GM12891 (cell line): ENCODE measurements at places on chromosomes 13 and 19.

- DNase-seq: no peak
These were observed 345.5 kb upstream of the TSHZ3 start for GRCh38 chr19:31694761-31695160.

- DNase-seq: no peak
These were observed 13.8 kb downstream of the DEDD2 start for GRCh38 chr19:42203700-42204099.

- no peak for DNase-seq
These were observed 89.8 kb downstream of the ZNF557 start for GRCh38 chr19:7159105-7159933.

- peak; percentile 100 for DNase-seq
These were observed 1.5 kb upstream of the ATP5F1D start for GRCh38 chr19:1239796-1240737.

- DNase-seq: no peak
These were observed 52.9 kb downstream of the NDFIP2 start for GRCh38 chr13:79533781-79534400.

DNA sequence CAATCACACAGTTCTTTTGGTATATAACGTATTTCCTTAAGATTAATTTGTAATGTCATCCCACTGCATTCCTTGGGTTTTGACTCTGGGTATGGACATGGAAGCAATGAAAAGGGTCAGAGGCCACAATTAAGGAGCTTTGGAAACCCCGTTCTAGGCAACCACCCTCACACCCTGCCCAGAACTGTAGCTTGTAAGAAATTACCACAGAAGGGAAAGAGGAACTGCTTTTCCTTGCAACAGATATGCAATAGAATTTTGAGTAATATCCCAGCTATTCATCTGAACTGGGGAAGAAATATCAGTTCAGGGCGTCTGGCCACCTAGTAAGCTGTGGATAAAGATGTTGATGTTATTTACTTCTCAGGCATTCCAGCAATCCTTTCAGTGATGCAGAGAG is 985 bp upstream of the CLC start:
- no peak for DNase-seq

DNA sequence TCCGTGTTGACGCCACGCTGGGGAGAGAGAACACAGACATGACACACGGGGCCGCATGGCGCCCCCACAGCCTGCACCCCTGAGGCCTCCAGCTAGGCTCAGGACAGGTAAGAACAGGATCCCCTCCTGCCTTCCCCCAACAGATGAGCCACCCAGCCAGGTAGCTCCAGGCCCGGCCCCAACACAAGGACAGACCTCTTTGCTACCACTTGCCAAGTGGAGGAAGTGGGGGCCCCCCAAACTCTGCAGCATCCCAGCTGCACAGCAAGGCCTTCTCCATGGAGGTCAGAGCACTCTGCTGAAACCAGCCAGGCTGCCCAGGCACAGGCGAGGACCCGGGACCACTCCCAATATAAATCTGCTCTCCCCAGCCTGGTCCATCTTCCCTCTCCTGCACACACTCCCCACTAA is 31.5 kb downstream of the PEPD start:
- DNase-seq: no peak

GRCh38 chr19:11091703-11092153 is 2.5 kb downstream of the LDLR start:
- DNase-seq: no peak

GRCh38 chr13:75402787-75403186 is 79.2 kb downstream of the TBC1D4 start:
- no peak for DNase-seq

GRCh38 chr19:17332677-17333581 is 1.7 kb downstream of the ANO8 start:
- DNase-seq: no peak

DNA sequence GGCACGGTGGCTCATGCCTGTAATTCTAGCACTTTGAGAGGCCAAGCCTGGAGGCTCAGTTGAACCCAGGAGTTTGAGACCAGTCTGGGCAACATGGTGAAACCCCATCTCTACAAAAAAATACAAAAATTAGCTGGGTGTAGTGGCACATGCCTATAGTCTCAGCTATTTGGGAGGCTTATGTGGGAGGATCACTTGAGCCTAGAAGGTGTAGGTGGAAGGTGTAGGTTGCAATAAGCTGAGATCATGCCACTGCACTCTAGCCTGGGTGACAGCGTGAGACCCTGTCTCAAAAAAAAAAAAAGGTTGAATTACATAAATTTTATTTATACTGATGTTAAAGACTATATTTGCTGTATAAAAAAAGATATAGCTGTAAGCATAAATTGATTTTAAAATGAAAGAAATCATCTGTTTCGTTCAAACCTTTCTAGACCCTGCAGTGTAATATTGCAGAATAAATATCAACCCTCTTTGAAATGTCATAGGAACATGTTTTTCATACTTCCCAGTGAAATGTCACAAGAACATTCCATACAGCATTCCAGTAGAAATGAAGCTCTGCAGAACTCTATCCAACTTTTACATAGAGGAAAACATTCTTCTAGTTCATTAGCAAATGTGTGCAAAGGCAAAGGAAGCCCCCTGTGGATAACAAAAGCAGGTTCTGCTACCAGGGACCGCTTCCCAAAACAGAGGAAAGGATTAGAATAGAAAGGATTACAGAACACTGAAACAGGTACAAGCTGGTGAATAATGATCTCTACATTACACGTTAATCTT is 76.0 kb downstream of the CAB39L start:
- no peak for DNase-seq

DNA sequence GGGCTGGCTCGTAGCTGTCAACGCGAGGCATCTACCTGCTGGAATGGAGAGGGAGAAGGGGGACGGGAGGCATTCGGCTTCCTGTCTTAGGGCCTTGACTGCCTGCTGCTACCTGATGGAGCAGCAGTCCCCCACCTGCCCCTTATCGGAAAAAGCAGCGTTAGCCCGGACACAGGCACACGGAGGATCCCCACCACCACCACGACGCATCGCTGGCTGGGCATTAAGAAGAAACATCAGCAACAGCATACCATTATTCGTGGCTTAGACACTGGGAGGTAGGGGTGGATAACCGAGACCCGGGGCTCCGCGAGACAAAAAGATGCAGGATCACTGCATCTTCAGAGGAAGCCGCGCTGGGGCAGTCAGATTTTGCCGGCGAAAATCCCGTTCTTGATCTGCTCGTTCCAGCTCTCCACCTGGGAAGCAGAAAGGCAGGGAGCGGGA is 1.1 kb downstream of the COX6B2 start:
- no peak for DNase-seq

- no peak for DNase-seq
These were observed 36.1 kb downstream of the CRTC1 start for GRCh38 chr19:18719541-18719940.

DNA sequence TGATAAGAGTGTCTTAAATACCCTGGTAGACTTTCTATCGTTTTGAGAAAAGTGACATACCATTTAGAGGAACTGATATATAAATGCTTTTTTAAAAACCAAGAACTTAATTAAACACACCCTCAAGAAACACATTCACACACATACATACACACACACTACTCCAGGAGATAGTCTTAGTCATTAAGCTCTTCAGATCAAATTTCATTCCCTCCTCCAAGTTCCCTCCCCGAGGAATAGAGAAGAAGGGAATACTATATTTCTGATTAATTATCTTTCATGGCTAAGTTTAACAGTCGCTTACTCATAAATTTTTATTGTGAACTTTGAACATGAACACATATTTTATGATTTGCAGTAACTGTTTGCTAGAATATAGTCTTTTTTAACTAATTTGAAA is 1109.5 kb downstream of the SLITRK1 start:
- DNase-seq: no peak

GRCh38 chr19:29945433-29945832 is 3.4 kb downstream of the URI1 start:
- no peak for DNase-seq

DNA sequence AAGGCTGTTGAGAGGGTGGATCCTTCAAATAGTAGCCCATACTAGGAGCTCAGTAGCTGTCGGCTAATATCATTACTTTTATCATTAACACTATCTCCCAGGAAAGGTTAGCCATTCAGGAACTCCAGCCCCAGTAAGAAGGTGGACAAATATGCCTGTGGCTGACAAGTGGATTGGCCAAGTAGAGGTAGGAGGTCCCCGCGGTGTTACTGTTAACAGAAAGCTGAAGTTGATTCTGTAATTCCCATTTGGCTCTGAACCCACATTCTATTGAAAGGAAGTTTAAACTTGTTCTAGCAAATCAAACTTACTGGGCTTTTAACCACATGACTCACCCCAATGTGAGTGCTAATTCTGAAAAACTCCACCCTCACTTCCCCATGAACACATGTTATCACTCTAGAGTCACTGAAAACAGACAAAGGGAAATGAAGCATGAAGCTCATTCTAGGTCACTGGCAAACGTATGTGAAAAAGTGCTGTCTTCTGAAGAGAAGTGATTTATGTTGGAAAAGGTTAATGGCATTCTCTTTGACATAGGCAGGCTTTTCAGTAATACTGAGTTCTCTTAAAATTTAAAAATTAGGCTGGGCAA is 273.5 kb downstream of the FGF14 start:
- no peak for DNase-seq

DNA sequence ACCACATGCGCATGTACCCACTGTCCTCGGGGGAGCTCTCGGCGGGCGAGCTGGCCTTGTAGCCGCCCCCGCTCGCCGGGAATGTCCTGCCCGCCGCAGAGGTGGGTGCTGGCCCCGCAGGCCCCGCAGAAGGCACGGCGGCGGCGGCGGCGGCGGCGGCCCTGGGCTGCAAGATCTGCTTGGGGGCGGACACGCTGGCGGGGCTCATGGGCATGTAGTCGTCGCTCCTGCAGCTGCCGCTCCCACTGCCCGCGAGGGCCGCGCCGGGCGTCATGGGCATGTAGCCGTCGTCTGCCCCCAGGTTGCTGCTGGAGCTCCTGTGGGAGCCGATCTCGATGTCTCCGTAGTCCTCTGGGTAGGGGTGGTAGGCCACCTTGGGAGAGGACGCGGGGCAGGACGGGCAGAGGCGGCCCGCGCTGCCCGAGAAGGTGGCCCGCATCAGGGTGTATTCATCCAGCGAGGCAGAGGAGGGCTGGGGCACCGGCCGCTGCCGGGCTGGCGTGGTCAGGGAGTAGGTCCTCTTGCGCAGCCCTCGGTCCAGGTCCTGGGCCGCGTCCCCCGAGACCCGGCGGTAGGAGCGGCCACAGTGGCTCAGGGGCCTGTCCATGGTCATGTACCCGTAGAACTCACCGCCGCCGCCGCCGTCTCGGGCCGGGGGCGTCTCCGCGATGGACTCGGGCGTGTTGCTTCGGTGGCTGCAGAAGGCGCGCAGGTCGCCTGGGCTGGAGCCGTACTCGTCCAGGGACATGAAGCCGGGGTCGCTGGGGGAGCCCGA is 2.4 kb downstream of the IRS2 start:
- no peak for DNase-seq

DNA sequence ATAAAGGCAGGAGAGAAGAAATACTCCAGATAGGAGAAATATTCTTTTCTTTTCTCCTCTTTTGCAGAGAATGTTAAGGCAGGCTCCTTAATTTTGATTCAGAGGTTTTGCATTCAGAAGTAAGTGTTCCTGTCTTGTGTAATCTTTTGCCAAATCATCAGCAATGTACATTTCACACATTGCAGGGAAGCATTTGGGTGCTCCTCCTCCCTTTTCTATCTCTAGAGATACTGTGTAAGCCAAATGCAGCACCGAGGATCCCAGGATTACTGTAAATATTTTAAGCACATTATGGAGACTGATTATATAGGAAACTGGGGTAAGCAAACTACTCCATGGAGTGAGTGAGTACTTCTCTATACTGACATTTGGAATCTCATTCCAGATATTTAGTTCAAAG is 7.2 kb downstream of the ATP8A2 start:
- no peak for DNase-seq

GRCh38 chr13:79060216-79060615 is 345.8 kb downstream of the RBM26 start:
- DNase-seq: no peak

DNA sequence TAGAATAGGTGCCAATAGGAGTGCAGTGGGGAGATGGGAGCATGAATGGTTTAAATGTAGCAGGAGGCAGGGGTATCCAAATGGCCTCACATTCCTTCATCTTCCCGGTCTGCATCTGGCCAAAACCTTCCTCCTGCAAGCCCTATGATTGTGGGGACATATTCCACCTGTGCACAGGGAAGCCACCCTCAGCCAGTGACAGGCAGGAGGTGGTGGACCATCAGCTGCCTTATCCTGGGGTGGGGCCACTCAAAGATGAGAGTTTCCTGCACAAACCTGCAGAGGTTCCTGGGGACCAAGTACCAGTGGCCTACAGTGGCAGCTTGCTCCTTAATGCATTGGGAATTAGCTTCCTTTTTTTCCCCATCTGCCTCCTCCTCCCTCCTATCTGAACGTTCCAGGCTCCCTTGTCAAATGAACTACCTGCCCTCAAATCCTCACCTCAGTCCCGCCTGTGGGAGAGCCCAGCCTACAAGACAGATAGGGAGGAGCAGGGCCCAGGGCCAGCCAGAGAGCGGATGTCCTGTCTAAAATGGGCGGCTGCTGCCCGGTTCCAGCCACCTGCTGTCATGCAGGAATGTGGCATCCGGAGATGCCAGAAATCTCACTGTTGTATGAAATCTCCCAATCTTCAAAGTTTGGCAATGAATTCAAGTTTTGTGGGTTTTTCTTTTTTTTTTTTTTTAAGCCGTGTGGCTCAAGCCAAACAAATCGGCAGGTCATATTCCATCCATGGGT is 85.0 kb downstream of the TSHZ3 start:
- DNase-seq: no peak

DNA sequence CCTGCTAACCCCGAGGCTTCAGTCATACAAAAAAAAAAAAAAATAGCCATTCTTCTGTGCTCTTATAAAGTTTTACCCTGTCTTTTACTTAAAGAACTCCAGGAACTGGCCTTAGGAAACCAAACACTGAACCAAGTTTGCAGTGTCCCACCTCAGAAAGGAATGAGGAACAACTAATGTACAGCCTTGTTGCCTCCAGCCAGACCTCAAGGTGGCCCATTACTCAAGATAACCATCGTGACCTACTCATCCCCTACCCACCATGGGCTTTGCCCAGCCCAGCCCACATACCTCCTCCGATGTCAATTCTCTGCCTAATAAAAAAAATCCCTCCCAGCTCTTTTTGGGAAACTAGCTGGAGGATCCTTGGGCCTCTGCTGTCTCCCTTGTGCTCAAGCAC is 133.2 kb downstream of the STARD13 start:
- DNase-seq: no peak

GRCh38 chr13:37192956-37193355 is 87.5 kb upstream of the CSNK1A1L start:
- DNase-seq: no peak

DNA sequence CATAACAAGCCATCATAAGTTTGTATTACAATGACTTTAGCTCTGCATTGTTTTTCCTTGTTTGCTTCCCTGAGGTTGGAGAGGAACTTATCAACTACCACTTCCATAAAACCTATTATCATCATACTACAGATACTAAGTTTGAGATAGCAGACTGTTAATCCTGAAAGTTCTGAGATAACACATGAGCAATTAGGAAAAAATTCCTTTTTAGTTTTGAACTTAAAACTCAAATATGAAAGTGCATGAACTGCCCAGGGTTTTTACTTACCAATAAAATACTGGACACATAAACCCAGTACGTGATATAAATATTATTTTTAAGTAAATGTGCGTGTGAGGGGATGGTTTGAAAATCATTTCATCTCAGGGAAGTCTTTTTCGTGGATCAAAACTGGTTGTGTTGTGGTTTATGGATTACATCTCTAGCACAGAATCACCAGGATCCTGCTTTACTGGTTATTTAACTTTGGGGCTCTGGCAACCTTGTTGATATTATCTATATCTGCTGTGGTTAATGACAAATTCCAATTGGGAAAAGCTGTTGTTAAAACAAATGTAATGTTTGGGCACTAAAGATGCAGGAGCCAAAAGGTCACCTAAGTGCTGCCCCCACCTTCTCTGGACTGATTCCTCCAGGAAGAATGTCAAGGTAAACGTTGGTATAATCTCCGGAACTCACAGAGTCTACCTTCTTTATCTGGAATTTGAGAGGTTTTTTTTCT is 12.4 kb downstream of the CDX2 start:
- no peak for DNase-seq
